NCI-H69 (cell line): ENCODE measurements at places on chromosomes 12 and 14.

DNA sequence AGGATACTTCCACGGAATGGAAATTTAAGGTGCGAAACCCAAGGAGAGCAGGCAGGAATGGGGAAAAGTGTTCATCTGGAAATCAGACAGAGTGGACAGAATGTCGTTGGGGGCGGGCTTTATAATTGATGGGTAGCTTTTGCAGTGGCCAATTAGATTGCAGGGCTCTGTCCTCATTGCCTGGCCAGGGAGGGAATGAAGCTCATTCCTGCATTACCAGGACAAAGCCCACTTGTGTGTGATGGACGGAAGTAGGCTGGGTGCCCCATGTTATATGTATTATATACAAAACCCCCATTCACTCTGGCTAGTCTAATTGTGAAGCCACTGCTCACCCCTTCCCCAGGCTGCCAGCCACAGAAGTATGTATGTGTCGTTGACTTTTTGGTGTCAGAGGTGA is 23.6 kb downstream of the ZNF664 start:
- DNase-seq, result no peak

GRCh38 chr14:91624757-91625156 is 107.1 kb downstream of the CATSPERB start:
- DNase-seq, result no peak

- no peak for DNase-seq
Measured at GRCh38 chr12:34016361-34016760, 5.9 kb upstream of the ALG10 start.

- DNase-seq, result no peak
Measured at GRCh38 chr12:120276734-120277133, 11.2 kb upstream of the PXN start.

- DNase-seq, result no peak
Measured at GRCh38 chr12:32611986-32612385, 67.1 kb upstream of the DNM1L start.

DNA sequence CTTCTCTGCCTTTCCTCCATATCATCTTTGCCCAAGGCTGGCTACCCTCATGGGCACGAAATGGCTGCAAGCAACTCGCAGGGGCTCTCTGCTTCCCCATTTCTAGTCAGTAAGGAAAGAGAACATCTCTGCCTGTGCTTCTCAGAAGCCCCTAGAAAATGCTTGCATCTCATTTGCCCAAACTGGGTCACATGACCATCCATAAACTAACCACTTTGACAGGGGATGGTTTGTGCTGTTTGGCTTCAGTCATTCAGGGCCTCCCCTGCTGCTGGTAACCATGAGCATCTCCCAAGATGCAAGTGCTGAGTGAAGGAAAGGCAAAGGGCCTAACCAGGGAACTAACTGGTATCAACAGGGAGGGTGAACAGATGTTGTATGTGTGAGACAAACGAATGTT is 91.1 kb downstream of the CCDC60 start:
- DNase-seq, result no peak

- DNase-seq, result no peak
Measured at GRCh38 chr14:89163031-89163636, 253.9 kb downstream of the FOXN3 start.

GRCh38 chr14:69859591-69859990 is 19.6 kb upstream of the SMOC1 start:
- no peak for DNase-seq

DNA sequence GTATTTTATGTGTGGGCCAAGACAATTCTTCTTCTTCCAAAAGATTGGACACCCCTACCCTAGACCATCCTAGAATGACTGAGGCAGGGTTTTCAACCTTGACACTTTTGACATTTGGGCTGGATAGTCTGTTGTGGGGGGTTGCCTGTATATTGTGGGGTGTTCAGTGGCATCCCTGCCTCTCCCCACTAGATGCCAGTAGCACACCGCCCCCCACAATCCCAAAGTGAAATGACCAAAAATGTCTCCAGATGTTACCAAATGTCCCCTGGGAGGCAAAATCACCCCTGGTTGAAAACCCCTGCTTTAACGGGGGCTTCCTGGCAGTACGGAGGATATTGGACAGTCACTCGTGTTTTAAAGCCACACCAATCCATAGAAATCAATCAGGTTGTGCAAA is 219.6 kb downstream of the PHETA1 start:
- DNase-seq, result peak; percentile 19

DNA sequence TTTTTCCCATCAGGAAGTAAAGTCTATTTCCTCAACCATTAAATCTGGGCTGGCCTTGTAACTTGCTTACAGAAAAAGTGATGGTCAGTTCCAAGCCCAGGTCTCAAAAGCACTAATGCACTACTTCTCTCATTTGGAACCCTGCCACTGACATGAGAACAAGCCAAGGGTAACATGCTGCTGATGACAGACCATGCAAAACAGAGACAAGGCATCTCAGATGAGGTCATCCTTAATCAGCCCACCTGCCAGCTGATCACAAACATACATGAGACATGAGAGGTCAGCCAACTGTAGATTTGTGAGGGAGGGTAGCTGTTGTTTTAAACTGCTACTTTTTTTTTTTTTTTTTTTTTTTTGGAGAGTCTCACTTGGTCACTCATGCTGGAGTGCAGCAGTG is 16.2 kb downstream of the TWF1 start:
- peak; percentile 91 for DNase-seq

- DNase-seq, result no peak
Measured at GRCh38 chr12:99707883-99708282, 60.3 kb downstream of the GARIN6 start.

GRCh38 chr14:39265806-39266524 is 32.2 kb downstream of the MIA2 start:
- peak; percentile 56 for DNase-seq

GRCh38 chr14:73231981-73232851 is 5.1 kb upstream of the PAPLN start:
- peak; percentile 19 for DNase-seq

DNA sequence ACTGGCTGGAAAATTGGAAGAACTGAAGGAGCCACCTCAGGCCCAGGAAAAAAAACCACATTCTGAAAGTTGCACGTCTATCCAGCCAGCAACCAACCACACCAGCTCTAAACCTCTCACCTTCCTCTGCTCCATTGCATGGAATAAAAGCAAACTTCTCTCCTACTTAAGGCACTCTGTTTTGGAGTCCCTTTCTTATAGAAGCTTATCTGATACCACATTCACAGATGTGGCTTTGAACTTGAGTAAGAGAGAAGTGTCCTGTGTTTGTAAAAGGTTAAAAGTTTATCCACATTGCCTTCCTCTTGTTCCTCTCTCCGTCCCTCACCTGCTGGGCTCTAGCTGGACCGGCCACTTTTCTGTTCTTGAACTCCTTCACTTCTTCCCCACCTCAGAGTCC is 99.6 kb upstream of the PLXNC1 start:
- no peak for DNase-seq

GRCh38 chr14:69373104-69373503 is 25.0 kb downstream of the ERH start:
- peak; percentile 55 for DNase-seq

GRCh38 chr12:116389990-116390389 is 112.5 kb upstream of the MED13L start:
- no peak for DNase-seq

DNA sequence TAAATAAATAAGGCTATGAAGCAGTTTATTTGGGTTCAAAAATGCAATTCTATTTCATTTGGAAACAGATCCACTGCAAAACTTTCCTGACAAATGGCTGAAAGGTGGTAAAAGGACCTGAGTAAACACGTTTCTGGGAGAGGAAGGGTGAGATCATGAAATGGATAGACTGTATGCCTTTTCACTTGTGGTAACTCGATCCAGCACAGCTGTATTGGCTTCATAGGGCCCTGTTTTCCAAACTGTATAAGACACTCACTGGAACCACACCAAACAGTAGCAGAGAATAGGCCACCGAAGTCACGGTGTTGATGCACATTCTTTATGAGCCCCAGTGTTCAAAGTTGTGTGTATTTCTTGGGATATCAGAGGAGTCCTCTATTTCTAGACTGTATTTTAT is 325.2 kb upstream of the DIO2 start:
- peak; percentile 66 for DNase-seq

DNA sequence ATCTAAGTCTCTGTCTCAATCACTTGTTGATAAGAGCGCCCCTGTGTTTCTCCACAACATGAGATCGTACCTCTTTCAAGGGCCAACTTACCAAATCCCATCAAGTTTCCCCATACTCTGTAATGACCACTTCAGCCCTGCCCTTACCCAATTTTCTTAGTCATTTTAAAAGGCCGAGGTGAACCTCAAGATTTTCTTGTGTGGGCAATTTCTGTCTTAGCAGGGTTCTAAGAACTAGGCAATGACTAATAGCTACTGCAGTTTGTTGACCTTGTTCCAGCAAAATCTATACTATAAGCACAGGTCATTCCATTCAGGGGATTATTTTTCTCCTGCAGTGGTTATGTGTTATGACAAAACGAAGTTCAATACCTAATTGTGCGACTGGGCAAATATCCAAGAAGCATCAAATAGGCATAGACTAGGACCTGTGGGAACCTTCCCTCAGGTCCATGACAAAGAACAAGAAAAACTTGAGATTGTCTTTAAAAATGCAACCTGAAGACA is 359.8 kb downstream of the PCNX1 start:
- DNase-seq, result peak; percentile 4

GRCh38 chr12:22527999-22528398 is 16.3 kb downstream of the C2CD5 start:
- DNase-seq, result no peak

DNA sequence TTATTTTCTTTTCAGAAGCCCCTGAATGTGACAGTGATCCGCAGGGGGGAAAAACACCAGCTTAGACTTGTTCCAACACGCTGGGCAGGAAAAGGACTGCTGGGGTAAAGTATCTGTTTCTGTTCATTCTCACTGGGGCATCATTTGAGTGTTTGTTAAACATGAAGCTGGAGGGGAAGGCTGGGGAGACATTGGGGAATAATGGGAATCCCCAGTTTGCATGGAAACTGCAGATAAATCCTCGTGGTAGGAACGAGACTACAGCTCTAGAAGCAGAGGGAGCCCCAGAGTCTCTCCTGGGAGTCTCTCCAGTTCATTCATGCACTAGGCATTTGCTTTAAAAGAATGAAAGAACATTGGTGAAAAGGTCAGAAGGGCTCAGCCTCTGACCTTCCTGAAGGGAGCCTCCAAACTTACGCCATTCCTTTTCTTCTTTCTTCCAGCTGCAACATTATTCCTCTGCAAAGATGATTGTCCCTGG is 2.5 kb upstream of the CFAP251 start:
- DNase-seq, result peak; percentile 83

DNA sequence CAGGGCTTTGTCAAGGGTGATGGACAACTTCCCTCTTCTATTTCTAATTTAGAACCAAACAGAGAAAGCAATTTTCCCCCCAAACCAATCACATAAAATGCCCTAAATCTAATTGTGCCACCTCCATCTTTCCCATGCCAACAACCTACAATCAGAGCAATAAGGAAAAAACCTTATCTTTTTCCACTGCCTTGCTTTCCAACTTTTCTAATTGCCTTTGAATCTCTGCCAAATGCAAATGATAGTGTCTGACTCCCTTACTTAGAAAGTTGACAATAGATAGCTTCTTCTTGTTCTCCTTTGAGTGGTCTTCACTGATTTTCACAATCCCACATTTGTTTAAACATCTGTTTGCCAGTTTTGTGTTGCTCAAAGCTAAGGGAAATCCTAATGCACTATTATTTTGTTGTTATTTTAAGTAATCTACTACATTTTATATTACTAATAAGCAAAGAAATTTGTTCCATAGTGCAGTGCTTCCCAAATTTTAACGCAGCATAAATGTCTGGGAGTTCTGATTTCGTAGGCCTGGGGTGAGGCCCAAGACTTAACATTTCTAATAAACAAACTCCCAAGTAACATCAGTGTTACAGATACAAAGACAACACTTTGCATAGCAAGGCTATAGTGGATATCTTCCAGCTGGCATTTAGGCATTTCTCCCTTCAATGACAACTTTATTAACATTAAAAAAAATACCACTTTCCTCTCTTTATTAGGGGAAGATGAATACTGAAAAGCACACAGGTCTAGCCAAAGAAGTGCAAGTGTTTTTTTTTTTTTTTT is 696.3 kb upstream of the USP15 start:
- no peak for DNase-seq

DNA sequence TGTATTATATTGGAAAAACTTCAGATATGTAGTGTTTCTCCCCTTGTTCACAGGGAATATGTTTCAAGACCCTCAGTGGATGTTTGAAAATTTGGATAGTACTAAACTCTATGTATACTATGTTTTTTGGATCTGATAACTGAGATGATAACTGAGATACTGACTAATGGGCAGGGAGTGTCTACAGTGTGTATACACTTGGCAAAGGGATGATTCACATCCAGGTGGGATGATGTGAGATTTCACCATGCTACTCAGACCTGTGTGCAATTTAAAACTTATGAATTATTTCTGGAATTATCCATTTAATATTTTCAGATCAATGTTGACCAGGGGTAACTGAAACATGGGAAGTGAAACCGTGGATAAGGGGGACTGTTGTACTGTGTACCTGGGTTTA is 13.8 kb downstream of the RAD51B start:
- no peak for DNase-seq

GRCh38 chr14:100092832-100093231 is 27.6 kb downstream of the EVL start:
- no peak for DNase-seq

DNA sequence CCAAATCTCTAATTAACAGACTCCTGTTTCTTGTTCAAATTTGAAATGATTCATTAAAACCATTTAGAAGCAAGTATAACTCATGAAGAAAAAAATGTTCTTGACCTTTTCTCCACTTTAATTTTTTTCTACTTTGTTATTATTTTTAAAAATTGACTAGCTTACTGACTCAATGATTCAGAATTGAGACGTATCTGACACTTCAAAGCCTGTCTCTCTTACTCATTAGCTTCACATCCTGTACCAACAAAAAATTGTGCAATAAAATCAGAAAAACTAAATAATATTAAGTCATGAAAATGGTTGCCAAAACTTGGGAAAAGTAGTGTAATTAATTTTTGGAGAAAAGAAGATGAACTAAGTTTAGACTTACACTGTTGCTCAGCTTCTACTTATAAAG is 331.2 kb downstream of the SLC16A7 start:
- DNase-seq, result no peak

- DNase-seq, result peak; percentile 38
Measured at GRCh38 chr12:58086930-58087329, 145.6 kb downstream of the ATP23 start.

GRCh38 chr12:115135800-115136211 is 451.8 kb upstream of the TBX3 start:
- no peak for DNase-seq

DNA sequence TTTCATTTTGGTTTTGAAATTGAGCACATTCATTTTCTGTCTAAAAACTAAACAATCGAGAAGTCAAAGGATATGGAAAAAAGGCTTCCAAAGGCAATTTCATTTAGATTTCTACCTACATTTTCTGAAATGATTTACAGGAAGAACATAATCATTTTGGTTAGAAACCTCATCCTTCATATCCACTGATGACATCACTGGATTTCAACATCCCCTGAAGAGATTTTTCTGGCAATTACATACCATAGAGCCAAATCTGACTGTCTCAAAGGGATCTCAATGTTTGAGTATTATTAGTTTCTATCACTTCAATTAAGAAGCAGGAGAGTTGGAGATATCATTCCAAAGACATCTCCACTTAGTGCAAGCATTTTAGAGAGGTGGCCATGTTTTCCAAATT is 137.8 kb downstream of the TTC7B start:
- no peak for DNase-seq
